ENCODE measurements at places on chromosomes 2 and 18.

- no peak for DNase-seq
Measured at GRCh38 chr18:12233378-12233777, 20.8 kb upstream of the CIDEA start.

GRCh38 chr2:33929467-33929866, 330.4 kb upstream of the FAM98A start:
- DNase-seq = no peak

GRCh38 chr2:42905341-42906110, 113.1 kb upstream of the HAAO start:
- no peak for DNase-seq

DNA sequence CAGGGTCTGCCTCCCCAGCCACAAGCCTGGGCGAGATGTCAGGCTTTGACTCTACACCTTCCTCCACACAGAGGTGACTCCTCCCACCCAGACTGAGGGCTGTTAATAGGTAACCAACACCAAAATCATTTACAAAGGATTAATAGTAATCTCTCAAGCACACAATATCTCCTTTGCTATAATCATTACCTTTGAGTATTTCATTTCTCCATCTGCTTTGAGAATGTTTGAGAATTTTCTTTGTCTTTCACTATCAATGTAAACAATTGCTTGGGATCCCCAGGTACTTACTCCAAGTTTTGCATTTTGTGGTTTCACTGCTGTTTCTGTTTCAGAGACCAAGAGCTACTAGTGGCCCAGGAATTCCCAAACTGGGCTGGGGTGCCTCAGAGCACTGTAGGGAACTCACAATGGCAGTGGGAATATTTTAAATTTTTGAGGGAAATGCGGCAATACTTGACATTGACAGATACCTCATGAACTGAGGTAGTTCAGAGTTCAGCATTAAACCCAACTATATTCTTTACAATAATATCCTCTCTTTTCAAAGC, 166.4 kb upstream of the MGAT5 start:
- no peak for DNase-seq

DNA sequence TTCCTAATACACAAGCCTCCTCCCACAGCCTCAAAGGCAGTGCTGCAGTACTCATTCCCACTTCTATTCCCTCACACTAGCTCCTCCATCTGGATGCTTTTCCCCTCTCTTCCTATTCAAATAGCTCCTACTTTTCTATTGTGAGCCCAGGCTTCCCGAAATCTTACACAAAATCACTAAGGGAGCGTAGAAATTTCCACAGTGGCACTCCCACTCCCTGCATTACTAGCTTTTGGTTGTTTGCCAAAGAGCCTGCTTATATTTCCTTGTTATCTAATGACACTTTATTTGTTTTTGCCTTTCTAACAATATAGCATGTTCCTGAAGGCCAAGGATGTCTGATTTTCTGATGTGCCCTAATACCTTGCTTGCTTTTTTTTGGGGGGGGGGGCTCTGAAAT, 10.9 kb downstream of the EPAS1 start:
- DNase-seq = no peak

- no peak for DNase-seq
Measured at GRCh38 chr2:125364192-125364983, 1291.6 kb upstream of the GYPC start.
